Cerebellar cortex (tissue), 1 donor: ENCODE measurements at places on chromosomes 16 and 17.

DNA sequence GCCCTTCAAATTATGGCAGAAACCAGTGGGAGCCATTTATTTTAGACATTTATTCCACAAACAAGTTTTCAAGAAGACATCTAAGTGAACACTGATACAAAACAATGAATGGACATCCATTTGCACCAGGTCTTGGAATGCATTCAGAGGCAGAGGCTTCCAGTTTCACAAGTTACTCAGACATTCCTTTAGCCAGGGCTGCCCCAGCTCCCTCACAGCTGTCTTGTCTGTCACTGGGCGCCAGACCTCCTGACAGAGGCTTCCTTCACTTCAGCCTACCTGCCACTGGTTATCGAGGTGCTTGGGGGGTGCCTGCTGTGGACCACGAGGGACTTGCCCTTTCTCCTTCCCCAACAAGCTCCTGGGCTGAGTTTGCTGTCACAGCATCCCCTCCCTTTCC is 19.2 kb downstream of the AQP8 start:
- no peak for DNase-seq

- DNase-seq, result peak; percentile 56
These were observed 8.6 kb downstream of the KDM6B start for GRCh38 chr17:7842380-7843256.

DNA sequence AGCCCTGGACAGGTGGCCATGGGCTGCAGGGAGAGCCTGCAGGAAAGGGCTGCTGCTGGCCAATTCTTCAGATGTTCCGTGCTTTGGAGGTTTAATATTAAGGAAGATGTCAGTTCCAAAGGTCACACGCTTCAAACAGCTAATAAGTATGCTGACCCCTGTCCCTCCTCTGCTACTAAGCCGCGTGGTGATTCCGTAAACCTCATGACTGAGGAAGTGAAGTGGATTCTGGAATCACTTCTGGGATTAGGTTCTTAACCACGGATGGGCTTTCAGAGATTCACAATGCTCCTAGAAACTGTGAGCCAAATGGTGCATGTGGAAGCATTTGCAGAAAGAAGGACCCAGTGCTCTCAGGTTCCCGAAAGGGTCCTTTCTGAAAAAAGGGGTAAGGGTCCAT is 28.5 kb upstream of the ERN1 start:
- no peak for DNase-seq

- DNase-seq, result peak; percentile 34
These were observed at the start of gene WSCD1 for GRCh38 chr17:6069539-6070429. WSCD1 (plus strand) TSS chr17:6070379; CDS start chr17:6080659, 10,280 bp downstream.

- DNase-seq, result no peak
These were observed 38.6 kb downstream of the LITAFD start for GRCh38 chr16:8920645-8921346.

DNA sequence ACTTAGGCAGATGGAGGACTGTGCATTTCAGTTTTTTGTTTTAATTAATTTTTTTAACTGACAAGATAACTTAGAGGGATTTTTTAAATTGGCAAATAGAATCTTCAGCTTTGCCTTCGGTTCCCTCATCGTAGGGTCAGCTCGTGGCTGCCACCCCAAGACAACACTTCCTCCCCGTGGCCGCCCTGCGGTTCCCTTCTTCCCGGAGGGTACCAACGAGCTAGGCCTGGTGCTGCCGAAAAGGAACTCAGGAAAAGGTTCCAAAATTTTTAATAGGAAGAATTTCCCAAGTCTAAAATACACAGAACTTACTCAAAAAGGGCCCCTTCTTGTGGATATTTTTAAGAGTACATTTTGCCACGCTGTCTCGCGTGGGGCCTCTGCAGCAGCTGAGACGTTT is 210.4 kb upstream of the CHMP6 start:
- no peak for DNase-seq

DNA sequence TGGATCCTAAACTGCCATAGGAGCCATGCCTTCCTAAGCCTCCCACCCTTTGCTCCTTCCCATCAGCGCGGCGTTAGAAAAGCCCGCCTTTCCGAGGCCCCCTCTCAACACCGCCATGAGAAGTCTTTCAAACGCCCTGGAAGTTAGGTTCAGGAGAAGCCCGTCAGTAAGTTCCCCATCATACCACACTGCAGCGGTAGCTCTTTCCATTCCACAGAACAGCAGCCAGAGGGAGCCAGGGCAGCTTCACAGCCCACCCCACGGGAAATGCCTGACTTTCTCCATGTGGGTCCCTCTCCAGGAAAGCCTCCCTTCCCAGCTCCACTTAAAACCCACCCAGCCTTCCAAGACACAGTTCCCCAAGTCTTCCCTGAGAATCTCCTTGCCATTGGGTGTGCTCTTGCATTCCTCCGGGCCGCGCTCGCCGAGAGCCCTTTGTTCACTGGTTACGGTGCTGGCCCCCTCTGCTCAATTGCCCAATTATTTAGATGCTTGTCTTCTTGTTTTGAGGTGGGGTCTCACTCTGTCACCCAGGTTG is 28.7 kb downstream of the KIAA0513 start:
- peak; percentile 51 for DNase-seq

- no peak for DNase-seq
These were observed 46.5 kb upstream of the SLC47A1 start for GRCh38 chr17:19487024-19487600.

DNA sequence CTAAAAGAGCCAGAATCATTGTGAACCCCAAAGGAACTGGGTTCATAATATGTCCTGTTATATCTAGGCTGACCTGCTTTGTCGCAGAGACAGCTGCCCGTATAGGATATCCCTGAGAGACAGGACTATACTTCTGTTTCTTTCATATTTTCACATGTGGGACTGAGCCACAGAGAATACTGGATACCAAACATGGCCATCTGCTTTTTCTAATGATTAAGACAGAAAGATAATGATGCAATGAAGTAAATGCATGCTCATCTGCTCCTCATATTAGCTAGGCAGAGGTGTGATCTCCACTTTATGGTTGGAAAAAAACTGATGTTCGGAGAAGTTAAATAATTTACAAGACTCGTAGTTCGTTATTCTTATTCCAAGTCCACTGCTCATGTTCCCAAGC is 160.4 kb downstream of the AATF start:
- DNase-seq, result no peak

DNA sequence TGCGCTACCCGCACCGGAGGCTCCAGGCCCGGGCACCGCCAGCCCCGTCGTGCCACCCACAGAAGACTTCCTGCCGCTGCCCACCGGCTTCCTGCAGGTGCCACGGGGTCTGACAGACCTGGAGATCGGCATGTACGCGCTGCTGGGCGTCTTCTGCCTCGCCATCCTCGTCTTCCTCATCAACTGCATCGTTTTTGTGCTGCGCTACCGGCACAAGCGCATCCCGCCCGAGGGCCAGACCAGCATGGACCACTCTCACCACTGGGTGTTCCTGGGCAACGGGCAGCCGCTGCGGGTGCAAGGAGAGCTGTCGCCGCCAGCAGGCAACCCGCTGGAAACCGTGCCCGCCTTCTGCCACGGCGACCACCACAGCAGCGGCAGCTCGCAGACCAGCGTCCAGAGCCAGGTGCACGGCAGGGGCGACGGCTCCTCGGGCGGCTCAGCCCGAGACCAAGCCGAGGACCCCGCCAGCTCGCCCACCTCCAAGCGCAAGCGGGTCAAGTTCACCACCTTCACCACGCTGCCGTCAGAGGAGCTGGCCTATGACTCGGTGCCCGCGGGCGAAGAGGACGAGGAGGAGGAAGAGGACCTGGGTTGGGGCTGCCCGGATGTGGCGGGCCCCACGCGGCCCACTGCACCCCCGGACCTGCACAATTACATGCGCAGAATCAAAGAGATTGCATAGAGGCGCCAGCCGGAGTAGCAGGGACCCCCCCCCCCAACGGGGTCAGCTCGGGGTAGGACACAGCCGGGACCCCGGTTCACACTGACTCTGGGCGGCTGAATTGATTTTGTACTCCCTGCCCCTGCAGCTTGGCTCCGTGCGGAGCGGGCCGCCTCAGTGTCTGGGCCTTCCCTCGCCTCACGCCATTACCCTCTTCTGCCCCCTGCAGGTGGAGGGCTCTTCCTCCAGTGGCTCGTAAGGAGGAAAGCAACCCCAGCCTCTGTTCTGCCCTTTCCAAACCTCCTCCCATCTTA is 58.5 kb downstream of the TMEM132E start:
- DNase-seq, result peak; percentile 47

DNA sequence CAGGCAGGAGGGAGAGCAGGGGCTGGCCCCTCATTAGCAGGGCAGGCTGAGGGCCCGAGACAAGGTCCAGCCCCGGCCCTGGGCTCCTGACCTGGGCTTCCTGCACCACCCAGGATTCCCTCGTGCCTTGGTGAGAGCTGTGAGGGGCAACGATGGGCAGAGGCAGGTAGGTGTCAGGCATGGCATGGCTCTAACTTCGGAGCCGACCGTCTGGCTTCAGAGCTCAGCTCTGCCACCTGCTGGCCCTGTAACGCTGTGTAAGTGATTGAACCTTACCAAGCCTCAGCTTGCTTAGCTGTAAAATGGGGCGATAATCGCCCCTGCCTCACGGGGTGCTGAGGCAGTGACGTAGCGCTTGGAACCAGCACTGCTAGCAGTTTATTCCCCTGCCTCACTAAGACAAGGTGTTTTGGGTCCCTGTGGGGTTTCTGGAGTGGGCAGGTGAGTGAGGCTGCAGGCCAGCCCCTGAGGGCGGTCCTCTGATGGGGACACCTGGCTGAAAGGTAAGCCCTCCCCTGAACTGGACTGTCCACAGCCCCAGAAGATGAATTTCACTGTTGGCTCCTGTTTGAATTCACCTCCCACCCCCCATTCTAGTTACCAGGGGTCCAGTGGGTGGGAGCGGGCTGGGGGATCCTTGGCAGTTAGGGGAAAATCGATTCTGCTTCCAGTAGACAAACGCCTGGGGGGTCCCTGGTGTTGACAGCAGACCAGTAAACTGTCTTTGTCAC is 184.8 kb upstream of the GSE1 start:
- DNase-seq, result peak; percentile 61

DNA sequence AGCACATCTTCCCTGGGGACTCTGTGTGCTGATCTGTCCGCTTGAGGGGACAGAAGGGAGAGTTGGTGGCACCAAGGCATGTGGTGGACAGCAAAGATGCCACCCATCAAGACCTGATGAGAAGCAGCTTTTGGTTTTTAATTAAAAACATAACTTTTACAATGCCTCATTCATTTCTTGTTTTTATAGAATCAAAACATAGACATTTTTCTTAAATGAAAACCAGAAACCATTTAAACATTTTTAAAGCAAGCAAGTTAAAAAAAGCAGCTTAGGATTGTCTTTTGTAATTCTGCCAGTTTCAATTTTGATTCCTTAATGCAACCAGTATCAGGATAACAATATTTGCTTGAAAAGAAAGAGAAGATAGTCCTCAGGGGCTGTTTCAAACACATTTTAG is 123.7 kb upstream of the AXIN2 start:
- DNase-seq, result no peak

GRCh38 chr17:50149091-50149416 is 1.4 kb downstream of the PPP1R9B start:
- DNase-seq, result no peak

- no peak for DNase-seq
These were observed 124.4 kb downstream of the SPECC1 start for GRCh38 chr17:20133517-20133916.

- no peak for DNase-seq
These were observed 11.4 kb downstream of the MYL4 start for GRCh38 chr17:47220531-47220999.

DNA sequence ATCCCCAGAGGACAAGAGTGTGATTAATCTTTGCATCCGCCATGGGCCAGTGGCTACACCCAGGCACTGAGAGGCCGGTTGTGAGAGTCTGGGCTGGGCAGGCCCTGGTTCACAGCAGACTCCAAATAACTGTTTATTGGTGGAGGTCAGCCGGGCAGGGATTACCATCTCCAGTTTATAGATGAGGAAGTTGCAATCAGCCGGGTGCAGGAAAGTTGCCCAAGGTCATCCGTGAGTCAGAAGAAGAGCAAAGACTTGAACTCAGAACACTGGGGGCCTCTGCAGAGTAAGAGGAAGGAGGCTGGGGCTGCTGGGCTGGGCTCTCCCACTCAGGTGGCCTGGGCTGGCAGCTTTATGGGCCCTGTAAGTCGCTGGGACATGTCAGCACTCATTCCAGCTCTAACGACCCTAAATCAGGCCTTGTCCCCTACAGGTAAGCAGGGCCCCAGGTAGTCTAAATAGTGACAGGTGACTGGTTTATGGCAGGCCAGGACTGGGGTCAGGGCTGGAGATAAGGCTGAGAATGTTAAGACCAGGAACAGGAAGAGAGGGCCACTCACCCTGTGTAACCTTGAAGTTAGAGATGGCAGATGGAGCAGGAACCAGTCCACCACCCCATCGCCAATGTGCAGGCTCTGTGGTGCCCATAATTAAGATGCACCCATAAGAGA is 2.1 kb upstream of the CA4 start:
- DNase-seq, result no peak

GRCh38 chr17:78369791-78370381 is 8.6 kb upstream of the PGS1 start:
- DNase-seq, result peak; percentile 50

DNA sequence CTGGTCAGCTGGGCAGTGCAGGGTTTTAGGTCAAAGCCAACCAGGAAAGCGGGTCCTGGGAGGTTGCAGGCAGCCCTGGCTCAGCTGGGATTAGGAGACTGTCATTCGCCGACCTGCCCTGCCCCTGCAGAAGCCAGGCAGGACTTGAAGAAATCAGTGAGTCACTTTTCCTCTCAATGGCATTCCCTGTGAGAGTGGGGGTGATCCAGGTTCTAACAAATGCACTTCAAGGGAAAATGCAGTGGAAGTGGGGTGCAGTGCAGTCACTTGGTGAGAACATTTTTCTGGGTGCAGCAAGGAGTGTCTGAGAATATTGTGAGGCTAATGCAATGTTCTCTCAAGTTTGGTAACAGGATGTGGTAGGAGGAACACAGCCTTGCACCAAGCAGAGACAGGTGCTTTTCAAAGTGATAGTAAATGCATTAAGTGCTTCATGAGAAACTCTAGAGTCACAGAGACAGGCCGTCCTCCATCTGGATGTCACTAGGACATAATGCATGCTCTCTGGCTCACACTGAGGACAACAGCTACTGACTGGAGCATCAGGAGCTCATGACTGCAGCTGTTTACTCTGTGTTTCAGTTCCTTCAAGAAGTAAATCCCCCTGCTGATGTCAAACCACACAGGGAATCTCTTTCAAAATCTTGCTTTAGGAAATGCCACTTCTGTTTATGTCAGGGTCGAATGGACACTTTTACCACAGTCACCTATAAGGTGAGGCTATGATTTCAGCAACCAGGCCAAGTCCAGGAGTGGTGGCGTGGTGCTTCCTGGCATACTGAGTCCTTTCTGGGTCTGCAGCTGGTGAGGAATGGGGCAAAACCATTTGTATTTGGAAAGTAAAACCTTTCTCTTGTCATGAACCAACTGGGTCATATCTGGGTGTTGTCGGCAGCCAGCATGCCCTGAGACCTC is 16.7 kb downstream of the CDK5R1 start:
- DNase-seq, result no peak

DNA sequence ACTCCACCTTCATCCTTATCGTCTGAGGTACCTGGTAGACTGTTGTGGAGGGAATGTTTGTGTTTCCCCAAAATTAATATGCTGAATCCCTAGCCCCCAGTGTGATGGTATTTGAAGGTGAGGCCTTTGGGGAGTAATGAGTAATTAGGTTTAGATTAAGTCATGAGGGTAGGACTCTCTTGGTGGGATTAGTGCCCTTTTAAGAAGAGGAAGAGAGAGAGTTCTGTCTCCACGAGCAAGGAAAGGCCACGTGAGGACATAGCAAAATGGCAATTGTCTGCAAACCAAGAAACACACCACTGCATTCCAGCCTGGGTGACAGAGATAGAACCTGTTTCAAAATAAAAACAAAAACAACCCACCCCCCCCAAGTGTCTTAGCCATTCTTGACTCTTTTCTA is 21.0 kb upstream of the DDX52 start:
- no peak for DNase-seq
